Activated CD8-positive, alpha-beta memory T cell treated with anti-CD3 and anti-CD28 coated beads for 24 hours (primary cell): ENCODE measurements at places on chromosomes 12 and 14.

- DNase-seq: no peak
These were observed 33.2 kb upstream of the CD69 start for GRCh38 chr12:9793779-9794395.

DNA sequence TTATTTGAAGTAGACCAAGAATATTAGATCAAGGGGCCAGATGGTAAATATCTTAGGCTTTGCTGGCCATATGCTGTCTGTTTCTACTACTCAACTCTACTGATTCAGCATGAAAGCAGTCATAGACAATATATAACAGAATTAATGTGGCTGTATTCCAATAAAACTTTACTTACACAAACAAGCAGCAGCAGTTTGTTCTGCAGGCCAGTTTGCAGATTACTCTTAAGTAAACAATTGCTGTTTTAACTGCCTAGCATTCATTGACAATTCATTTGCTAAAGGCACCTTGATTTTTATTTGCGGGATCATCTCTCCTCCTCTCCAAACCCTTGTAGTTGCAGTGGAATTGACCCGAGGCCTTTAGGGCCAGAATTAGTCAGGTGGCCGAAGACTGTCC lies 94.1 kb upstream of the GARIN6 start:
- no peak for DNase-seq

GRCh38 chr14:29222671-29223268 lies 456.2 kb downstream of the FOXG1 start:
- no peak for DNase-seq

DNA sequence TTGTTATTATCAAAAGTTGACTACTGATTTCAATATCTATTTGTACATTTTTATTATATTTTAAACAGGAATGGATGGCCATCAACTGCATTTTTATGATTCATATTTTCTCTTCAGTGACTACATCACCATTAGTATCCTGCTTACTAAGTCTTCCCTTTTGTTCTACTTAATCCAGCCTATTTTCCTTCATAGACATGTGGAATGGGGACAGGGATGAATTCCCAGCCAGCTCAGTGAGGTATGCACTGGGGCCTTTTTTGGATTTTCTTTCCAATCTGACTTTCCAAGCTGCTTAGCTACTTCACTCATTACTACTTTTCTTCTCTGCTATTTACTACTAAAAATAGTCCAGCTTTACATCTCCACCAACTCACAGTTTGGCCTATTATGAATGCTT lies 38.4 kb downstream of the AKAP6 start:
- DNase-seq: no peak

DNA sequence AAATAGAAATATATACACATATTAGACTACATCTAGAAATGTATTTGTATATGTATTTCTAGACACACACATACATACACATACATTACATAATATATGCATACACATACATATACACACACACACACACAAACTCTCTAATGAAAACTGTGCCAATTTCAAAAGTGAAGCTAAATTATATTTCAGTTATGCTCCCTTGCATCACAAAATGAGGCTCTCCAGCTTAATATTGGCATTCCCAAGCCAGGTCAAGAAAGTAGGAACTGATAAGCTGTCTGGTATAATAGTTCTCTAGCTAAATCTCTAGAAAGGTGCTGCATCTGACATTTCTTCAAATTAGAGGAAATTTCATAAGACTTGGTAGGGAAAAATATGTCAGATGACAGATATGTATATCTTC lies 56.9 kb downstream of the GARIN6 start:
- DNase-seq: no peak

GRCh38 chr14:105315211-105315721 lies 718 bp downstream of the PACS2 start:
- peak; percentile 78 for DNase-seq

- DNase-seq: no peak
These were observed 26.4 kb upstream of the DBX2 start for GRCh38 chr12:45077251-45077650.

GRCh38 chr12:113462117-113462774 lies 9.4 kb downstream of the LHX5 start:
- DNase-seq: peak; percentile 86

GRCh38 chr14:89856871-89857345 lies 97.6 kb downstream of the EFCAB11 start:
- DNase-seq: no peak

DNA sequence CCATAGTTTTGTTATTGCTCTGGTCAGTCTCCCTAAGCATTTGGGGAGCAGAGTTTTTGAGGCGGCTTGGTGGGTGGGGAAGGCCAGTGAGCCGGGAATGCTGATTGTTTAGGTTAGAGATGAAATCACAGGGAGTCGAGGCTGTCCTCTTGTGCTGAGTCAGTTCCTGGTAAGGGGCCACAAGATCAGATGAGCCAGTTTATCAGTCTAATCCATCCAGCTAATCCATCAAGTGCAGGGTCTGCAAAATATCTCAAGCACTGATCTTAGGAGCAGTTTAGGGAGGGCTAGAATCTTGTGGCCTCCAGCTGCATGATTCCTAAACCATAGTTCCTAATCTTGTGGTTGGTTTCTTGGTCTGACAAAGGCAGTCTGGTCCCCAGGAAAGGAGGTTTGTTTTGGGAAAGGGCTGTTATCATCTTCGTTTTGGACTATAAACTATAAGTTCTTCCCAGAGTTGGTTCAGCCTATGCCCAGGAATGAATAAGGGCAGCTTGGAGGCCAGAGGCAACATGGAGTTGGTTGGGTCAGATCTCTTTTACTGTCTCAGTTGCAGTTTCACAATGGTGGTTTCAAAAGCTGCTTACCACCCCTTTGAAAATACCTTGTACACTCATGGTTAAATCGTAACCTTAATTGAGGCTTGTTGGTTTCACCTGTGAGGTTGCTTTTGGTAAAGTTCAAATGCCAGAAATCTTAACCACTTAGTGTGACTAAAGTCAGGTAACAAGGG lies 33.6 kb upstream of the HIGD1C start:
- no peak for DNase-seq

- DNase-seq: no peak
These were observed 19.5 kb downstream of the COCH start for GRCh38 chr14:30893819-30894218.

- DNase-seq: no peak
These were observed 39.4 kb downstream of the ZNF641 start for GRCh38 chr12:48311313-48311712.

DNA sequence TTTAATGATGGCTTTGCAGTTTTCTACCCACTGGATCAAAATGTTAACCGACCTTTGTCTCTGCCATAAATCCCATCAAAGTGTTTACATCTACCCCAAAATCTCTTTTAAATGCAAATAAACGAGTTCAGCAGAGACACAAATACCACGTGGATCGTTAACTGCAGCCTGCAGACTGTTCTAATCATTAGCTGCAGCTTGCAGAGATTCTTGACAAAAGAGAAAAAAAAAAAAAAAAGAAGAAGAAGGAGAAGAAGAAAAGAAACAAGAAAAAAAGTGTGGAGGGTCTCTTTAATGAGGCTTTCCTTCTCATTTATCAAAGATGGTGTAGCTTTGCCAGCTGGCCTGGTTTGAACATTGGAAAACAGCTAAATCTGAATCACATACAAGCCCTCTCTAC lies 275.7 kb downstream of the NEDD1 start:
- DNase-seq: no peak

- DNase-seq: no peak
These were observed 2.9 kb downstream of the C1R start for GRCh38 chr12:7089196-7089871.

- peak; percentile 54 for DNase-seq
These were observed 8.6 kb upstream of the CD27 start for GRCh38 chr12:6435961-6436715.

DNA sequence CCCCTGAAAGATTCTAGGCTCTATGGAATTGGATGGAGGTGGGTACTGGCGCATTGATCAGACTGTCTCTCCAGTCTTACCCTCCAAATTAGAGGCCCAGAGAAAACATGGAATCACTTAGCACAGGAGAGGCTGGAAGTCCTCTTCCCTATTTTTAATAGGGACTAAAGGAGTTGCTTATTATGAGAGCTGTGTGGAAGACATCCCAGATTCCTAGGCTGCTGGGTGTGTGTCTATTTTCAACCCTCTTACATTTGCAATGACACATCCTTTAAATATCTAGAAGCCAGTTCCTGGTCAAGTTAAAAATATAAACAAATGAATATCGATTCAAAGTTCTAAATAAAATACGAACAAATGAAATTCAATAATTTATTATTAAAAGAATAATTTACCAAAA lies 58.3 kb upstream of the ARID2 start:
- no peak for DNase-seq

DNA sequence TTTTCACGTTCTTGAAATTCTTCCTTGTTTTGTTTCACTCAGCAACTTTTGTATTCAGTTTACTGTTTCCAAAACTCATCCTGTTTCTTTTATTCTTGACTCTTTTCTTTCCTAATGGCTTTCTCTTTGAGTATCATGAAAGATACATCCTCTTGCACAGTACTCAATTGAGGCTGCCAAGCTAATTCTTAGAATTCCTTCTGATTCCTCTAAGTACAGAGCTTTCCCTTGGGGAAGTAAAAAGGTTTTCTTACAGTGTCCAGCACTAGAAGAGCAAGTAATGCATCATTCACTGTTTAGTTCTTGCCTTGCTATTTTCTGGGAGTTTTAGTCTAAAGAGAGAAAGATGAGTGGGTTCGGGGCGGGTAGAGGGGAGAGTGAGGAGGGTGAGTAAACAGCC lies 154.1 kb downstream of the NEDD1 start:
- DNase-seq: no peak

GRCh38 chr14:60862283-60862682 lies 118.6 kb downstream of the TRMT5 start:
- DNase-seq: no peak

GRCh38 chr12:118034429-118035189 lies 18.1 kb downstream of the RFC5 start:
- no peak for DNase-seq

DNA sequence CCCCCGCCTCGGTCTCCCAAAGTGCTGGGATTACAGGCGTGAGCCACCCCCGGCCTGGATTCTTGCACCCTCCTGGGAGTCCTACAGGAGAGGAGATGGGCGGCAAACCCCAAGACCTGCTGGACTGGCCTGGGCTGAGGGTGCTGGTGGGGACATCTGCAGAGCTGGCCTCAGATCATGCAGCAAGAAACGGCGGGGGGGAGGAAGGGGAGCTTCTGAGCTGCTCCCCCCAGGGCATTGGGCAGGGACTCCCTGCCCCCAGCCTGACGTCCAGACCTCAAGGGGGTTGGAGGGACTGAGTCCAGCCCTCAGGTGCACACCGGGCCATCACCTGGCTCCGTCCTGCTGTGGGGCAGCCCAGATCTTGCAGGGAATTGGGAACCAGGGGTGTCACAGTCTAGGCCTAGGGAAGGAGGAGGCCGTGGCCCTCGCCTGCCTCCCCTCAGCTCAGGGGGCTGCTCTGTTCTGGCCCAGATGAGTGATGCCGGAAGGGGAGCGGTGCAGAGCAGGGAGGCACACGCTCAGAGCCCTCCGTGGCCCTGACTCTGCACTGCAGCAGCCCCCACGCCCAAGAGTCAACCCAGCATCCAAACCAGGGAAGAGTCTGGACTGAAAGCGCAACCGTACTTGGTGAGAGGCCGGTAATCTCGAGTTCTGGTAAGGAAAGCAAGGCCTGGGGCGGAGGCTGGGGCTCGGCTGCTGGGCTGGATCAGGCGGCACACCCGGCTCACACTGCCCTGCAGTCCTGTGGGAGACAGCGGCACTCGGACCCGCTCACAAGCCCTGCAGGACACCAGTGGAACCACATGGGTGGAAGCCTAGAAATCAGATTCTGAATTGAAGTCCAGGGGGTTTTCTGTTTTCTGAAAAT lies 8.9 kb upstream of the AMN start:
- DNase-seq: no peak
